Hematopoietic multipotent progenitor cell treated with erythropoietin and hydrocortisone succinate and interleukin-3 and kit ligand, for 15 days (in vitro differentiated cells): ENCODE measurements at places on chromosomes 12 and 14.

DNA sequence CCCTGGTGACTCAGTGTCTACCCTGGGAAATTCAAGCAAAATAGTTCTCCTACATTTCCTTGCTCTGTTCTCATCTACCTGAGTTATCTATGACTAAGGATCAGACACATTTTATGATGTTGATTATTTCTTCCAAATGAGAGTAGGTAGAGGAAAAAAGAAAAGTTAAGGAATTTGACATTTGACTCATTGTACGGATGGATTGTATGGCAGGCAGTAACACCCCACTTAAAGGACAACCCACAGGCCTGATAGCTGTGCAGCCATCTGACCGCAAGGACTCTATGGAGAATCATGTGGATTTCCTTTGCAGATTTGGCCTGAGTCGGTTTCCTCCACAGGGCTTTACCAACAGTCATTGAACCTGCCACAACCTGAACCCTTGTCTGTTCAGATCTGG lies 540.3 kb downstream of the BCL11B start:
- no peak for DNase-seq

DNA sequence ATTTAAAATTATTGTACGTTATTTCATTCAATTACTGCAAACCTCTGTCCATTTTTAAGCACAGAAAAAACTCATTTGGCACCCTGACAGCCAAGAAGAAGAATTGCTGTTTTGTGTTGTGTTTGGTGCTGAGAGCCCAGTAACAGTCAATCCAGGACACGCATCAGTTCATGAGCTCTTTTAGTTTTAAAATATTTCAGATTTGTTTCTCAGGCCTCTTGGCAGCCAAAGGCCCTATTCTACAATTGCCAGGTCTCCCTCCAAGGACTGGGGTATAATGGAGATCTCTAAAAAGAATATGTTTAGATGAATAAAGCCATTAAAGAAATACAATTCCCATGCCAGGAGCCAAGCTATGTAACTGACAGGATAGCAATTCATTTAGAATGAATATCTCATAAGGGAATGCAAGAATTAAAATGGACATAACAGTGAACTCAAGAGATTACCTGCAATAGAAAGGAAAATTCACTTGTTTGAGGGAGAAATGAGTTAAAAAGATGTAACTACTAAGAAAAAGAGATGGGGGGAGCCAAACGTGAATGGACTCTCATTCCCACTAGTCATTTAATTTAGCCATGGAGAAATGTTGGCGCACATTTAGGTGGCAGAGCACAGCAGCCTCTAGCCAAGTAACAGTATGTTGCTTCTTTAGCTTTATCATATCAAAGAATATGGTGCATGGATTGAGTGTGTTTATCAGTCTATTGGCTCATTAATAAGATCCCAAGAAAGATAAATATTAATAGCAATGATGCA lies 140.6 kb upstream of the PELI2 start:
- DNase-seq = no peak

DNA sequence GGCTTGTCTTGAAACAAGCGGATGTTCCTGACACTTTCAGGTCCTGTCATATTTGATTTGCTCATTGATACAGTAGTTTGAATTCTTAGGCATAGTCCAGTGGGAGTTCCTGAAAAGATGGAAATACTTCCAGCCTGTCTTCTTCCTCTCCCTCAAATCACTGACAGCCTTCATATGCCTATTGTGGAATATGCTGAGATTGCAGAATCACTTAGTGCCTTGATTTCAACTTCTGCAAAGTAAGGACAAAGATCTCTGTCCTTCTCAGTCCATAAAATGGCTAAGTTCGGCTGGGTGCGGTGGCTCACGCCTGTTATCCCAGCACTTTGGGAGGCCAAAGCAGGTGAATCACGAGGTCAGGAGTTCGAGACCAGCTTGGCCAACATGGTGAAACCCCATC lies 6.7 kb upstream of the PYGL start:
- DNase-seq = no peak

DNA sequence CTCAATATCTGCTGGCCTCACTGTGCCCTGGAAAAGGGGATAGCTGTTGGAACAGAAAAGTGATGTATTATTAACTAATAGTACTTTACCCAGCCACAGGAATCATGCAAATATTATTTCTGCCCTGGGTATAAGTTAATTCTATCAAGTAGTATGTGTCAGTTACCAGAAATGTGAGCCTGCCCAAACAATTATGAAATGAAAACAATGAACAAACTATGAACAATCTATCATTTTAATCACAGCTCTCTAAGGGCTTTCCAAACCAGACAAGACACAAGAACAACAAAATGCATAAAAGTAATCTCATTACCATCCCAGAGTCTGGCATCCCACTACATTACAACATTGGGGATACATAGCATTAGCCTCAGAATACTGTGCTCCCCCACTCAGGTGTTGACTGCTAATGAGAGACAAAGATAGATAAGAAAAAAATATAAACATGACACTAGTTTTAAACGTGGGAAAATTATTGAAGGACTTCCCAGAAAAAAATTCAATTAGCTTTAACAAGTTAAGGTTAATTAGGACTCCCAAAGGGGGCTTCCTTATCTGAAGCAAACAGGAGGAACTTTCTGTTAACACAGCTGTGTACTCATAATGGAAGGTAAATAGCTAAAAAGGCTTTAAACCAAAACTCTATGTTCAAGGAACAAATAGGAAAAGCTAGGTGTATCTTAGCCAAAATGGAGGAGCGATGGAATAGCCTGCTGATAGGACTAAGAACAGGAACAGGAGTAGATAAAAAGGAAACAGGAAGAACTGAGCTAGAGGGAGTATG lies 3.3 kb downstream of the DCAF5 start:
- DNase-seq = no peak

GRCh38 chr14:83520837-83521236 lies 1987.2 kb upstream of the SEL1L start:
- DNase-seq = no peak

GRCh38 chr14:74417611-74418010 lies 8.4 kb downstream of the SYNDIG1L start:
- DNase-seq = no peak

- no peak for DNase-seq
Measured at GRCh38 chr12:104275689-104276088, 27.9 kb upstream of the EID3 start.

DNA sequence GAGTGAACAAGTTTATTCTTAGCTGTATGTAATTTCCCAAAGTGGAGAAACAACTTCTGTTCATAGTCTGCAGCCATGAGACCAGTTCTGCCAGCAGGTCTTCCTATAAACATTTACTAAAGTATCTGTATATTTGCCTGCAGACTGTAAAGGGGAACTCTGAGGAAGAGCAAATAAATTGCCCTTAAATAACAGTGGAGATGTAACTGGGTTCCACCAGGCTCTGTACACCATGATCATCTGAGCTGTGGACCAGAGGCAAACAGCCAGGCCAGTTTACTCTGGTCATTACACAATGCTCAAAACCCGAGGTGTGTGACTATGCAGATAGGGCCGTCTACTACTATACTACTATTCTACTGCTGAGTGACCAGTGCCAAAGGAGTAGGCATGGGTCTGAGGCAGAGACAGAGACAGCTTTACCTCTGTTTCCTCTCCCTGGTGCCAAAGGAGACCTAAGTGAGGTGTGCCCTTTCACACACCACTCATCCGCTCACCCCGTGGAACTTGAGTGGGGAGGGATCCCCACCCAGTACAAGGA lies 21.1 kb upstream of the CERS5 start:
- DNase-seq = no peak

DNA sequence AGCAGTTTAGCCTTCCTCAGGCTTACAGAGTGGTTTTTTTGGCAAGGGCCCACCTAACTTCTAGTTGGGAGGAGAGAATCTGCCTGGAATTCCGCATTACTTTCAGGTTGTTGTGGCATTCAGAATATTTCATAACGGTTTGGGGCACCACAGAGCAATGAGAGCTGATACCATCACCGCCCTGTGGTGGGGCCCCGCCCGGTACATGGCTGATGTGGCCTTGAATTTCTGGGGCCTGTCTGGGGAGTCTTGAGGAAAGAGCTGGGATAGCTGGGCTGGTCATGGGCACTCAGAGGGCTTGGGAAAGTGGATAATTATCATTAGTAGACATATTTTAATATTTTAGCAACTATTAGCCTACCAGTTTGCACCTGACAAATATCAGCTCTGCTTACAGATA lies 4.2 kb downstream of the TESPA1 start:
- DNase-seq = peak; percentile 62

- DNase-seq = no peak
Measured at GRCh38 chr14:56417173-56417572, 162.4 kb upstream of the TMEM260 start.

- no peak for DNase-seq
Measured at GRCh38 chr14:31170411-31170810, 37.2 kb downstream of the HECTD1 start.

GRCh38 chr12:79886917-79887519 lies 47.9 kb downstream of the PPP1R12A start:
- DNase-seq = peak; percentile 74

DNA sequence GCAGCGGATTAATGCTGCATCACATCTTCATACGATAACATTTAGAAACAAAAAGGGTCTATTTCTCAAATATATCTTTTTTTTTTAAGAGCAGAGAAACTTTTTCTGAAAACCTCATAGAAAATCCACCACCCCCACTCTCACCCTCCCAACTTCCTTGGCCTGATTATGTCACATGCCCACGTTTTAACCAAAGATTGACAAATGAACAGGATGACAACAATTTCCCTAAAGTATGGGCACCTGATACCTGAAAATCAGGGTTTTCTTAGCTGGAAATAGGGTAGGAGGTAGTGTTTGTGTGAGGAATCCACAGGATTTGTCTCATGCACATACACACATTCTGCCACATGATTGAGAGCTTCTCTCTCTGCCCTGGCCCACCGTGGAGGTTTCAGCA lies 74.7 kb upstream of the MDM1 start:
- DNase-seq = no peak

GRCh38 chr12:47884501-47884900 lies 20.3 kb downstream of the VDR start:
- DNase-seq = no peak

- no peak for DNase-seq
Measured at GRCh38 chr14:93747102-93747501, 41.2 kb downstream of the PRIMA1 start.

GRCh38 chr12:2682296-2683251 lies 112.2 kb upstream of the FKBP4 start:
- DNase-seq = peak; percentile 60

GRCh38 chr12:28177461-28177860 lies 12.8 kb upstream of the CCDC91 start:
- no peak for DNase-seq

DNA sequence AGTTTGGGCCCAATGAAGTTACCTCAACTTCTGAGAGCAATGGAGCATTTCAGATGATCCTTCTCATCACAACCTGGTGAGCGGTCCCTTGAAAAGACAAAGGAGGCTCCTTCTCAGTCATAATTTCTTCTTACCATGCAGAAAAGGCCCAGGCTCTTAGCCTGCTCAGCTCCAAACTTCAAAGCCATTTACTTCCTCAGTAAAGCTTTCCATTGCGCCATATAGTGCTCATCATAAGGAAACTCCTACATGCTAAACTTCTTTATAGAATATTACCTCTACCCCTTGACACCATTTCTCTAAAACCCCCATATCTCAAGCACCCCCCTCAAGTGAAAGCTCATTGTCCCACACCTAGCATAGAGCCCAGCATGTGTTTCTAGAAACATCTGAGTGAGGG lies 127.1 kb downstream of the GTF2A1 start:
- no peak for DNase-seq

- no peak for DNase-seq
Measured at GRCh38 chr12:130514149-130514551, 176.5 kb downstream of the PIWIL1 start.

DNA sequence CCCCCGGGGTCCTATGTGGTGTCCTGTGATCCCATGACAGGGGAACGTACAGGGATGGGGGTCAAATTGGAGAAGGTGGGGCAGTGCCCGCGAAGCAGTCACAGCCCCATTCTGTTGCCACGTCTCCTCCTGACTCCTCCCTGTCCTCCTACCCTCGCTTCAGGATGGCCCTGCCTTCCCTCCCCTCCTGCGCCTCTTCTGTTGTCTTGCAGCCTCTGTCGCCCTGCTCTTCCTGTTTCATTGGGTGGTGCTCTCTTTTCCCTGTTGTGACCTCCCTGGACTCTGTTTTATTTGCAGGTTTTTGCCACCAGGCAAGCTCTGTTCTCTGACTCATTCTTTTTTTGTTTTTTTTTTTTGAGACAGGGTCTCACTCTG lies 18.7 kb downstream of the CABP1 start:
- DNase-seq = no peak

DNA sequence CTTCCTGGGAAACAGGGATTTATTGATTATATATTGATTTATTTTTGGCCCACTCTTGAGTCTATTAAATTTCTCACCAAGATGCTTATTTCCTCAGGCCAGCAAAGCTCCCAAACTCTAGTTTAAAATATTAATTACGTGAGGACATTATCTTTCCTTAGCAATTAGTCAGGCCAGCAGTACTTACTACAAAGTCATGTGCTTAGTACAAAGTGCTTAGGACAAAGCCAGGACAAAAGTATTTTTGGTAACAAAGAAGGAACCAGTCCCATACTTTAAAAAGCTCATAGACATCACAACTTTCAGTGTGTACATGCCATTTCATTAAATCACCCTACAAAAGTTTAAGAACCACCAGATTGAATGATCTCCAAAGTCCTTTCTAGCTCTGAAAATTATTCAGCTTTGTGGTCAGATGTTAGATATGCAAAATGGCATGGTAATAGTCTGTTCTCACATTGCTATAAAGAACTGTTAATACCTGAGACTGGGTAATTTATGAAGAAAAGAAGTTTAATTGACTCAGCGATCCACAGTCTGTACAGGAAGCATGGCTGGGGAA lies 94.7 kb upstream of the PWP1 start:
- DNase-seq = no peak

- DNase-seq = peak; percentile 16
Measured at GRCh38 chr14:81400202-81400678, at the start of gene STON2. STON2 (minus strand) TSS chr14:81400324; CDS start chr14:81398382, 1,942 bp downstream.

DNA sequence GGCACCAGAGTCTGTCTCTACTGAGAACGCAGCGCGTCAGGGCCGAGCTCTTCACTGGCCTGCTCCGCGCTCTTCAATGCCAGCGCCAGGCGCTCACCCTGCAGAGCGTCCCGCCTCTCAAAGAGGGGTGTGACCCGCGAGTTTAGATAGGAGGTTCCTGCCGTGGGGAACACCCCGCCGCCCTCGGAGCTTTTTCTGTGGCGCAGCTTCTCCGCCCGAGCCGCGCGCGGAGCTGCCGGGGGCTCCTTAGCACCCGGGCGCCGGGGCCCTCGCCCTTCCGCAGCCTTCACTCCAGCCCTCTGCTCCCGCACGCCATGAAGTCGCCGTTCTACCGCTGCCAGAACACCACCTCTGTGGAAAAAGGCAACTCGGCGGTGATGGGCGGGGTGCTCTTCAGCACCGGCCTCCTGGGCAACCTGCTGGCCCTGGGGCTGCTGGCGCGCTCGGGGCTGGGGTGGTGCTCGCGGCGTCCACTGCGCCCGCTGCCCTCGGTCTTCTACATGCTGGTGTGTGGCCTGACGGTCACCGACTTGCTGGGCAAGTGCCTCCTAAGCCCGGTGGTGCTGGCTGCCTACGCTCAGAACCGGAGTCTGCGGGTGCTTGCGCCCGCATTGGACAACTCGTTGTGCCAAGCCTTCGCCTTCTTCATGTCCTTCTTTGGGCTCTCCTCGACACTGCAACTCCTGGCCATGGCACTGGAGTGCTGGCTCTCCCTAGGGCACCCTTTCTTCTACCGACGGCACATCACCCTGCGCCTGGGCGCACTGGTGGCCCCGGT lies at the start of gene PTGDR:
PTGDR (plus strand) TSS at position 198 of the 778 bp plus-strand sequence; CDS start at position 315, 117 bp downstream.
- DNase-seq = no peak

GRCh38 chr14:74380845-74381244 lies 32.6 kb downstream of the VRTN start:
- DNase-seq = no peak
